ENCODE measurements at places on chromosomes 4 and X.

DNA sequence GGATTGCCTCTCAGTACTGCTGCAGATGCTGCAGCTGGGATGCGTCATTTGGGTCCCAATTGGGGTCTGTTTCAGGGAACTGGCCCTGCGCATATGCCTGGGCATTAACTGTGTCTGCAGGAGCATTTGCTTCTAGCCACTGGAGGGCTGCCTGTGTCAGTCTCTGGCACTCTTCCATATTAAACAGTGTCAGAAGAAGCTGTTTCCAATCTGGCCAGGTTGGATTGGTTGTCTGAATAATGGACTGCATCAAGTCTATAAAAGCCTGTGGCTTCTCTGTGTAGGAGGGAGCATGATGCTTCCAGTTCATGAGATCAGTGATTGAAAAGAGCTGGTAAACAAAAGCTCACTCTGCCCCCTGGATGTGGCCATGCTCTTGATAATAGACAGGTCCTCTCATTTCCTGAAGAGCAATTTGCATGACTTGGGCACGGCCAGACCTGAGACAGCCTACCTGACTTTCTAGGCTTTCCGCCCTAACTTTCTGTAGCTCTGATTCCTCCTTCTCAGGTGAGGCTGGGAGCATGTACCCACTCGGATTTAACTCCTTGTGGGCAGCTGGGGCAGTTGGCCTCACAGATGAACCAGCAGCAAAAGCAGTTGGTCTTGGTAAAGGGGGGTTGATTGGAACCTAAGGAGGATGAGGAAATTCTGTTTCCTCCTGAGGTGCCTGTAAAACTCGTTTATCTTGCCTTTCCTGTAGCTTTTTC lies 29.2 kb downstream of the SULT1E1 start:
- no peak for DNase-seq

DNA sequence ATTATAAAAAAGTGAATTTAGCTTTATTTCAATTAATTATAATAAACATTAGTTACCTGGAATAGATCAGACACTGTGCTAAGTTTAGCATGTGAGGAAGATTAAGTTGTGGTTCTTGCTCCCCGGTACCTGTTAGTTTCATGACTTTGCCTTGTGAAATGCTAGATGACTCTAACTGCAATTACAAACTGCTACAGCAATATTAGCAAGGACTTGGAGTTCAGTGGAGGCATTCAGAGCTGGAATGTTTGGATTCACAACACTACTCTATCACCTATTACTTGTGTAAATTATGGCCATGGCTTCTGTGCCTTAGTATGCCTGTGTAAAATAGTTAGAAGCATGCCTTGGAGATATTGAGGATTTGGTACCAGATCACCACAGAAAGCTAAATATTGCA lies 21.4 kb upstream of the ANXA10 start:
- no peak for DNase-seq

DNA sequence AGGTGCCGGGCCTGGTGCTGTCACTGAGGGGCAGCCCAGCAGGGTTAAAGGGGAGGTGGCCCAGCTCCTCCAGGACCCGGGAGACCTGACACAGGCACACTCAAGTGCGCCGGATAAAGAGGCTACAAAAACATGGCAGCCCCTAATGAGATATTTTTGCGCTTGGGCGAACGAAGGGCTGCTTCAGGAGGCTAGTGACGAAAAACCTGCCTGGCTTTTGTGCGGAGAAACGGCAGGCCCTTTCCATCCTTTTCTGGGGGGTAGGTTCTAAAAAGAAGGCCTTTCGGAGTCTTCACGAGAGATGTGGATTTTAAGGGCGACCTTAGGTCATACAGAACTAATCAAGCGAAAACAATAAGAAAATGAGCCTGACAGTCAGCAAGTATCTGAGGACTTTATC lies 35.5 kb downstream of the HELT start:
- DNase-seq = no peak

GRCh38 chr4:187251896-187252295 lies 528.2 kb upstream of the FAT1 start:
- no peak for DNase-seq

DNA sequence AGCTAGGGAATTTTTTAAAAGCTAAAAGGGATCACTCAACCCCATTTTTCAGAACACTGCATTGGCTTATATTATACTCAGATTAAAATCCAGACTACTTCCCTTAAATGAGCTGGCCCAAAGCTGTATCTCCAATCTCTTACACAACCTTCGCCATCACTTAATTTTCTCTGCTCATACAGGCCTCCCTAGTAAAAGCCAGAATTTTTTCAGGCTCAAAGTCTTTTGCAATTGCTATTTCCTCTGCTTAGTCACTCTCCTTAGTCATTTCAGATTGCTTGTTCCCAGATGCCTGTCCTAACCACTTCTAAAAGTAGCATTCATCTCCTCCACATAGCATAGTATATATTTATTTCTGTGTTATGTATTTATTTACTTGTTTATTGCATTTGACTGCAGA lies 1587.9 kb upstream of the ADGRL3 start:
- no peak for DNase-seq

DNA sequence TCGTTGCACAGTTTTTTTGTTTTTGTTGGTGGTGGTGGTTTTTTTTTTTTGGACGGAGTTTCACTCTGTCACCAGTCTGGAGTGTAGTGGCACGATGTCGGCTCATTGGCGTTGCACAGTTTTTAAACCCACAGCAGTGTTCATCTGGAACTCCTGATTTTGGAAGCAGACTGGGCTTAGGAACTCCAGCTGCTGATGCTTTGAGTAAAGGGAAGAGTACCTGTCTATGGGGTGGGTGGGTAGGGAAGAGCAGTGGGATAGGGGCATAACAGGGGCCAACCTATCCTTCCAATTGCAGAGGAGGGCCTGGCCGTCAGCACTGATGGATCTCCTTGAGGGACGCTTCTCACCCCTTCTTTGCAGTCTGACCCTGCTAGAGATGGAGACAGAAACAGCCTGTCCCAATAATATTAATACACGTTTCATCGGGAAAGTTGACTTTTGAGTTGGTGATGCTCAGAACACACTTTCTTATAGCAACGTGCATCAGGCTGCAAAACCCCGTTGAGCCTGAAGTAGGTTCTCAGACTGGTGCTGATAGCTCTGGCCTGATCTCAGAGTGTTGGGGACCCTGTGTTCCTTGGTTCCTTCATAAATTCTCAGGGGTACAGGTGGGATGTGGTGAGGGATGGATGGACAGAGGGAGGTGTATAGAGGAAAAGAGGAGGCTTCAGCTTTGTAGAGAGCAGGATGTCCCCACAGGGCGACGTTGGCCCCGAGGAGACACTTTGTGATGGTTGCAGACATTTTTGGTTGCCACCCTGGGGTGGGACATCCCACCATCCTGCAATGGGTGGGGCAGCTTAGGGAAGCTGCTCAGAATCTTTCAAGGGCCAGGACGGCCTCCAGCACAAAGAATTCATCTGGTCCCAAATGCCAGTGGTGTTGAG lies 2.3 kb downstream of the CD99 start:
- no peak for DNase-seq

- no peak for DNase-seq
Observed at GRCh38 chr4:98522636-98523395, 135.6 kb downstream of the TSPAN5 start.

DNA sequence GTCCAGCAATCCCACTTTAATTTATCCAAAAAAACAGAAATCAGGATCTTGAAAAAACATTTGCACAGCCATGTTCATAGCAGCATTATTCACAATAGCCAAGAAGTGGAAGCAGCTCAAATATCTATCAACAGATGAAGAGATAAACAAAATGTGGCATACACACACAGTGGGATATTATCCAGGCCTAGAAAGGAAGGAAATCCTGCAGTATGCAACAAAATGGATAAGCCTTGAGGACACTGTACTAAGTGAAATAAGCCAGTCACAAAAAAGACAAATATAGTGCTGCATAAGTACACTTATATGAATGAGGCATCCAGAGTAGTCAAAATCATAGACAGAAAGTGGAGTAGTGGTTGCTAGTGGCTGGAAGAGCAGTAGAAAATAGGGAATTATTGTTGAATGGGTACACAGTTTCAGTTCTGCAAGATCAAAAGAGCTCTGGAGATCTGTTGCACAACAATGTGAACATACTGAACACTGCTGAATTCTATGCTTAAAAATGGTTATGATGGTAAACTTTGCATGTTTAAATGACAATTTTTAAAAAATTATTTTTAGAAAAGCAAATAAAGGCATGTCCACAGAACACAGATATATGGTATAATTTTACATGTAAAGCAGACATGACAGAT lies 25.6 kb downstream of the CHM start:
- DNase-seq = no peak

DNA sequence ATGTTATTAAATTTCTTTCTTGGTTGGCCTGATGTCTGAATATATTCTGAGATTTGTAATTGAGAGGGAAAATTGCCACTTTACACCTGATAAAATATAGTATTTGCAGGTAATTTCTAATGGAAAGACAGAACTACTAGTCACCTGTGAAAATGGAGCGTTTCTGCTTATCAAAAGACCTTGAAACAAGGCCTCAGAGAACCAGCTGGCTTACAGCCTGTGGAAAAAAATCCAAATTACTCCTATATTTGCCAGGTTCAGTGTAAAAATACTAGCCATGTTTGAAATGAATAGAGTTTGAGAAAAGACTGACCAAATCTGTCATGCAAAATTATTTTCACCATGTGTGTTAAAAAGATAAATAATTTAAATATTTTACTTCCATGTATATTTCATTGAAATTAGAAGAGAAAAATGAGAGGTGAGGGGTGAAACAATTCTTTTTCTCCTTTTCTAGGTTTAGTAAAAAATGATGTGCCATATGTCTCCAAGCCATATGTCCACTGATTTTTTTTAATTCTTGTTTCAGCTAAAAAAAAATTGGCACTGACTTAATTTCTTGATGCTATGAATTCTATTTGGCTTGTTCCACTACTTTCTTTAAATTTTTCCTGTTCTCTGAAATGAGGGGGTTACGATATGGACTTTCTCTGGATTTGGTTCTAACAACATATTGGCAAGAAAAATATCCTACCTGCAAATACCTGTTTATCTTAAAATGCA lies 464.9 kb downstream of the GRXCR1 start:
- DNase-seq = no peak

GRCh38 chr4:107564326-107564725 lies 155.7 kb downstream of the PAPSS1 start:
- DNase-seq = no peak

DNA sequence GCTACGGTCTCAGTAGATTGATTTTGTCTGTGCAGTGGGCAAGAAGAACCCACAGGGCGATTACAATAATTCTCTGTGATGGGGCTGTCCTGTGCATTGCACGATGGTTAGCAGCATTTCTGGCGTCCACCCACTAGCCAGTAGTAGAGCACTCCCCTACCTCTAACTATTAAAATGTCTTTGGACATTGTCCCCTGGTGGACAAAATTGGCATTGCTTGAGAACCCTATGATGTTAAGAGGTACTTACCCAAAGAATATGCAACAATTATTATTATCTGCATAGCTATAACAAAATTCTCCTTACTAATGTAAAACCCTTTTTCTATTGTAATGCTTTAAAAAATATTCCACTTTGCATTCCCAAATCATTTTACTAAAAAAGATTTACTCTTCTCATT lies 109.5 kb upstream of the VCX3A start:
- no peak for DNase-seq

GRCh38 chr4:2101346-2102044 lies 42.4 kb downstream of the NAT8L start:
- no peak for DNase-seq

- DNase-seq = no peak
Observed at GRCh38 chr4:100414016-100414790, 103.6 kb downstream of the EMCN start.

GRCh38 chrX:65690057-65690855 lies 22.8 kb downstream of the MSN start:
- DNase-seq = no peak
